ENCODE measurements at places on chromosomes 16 and 17.

DNA sequence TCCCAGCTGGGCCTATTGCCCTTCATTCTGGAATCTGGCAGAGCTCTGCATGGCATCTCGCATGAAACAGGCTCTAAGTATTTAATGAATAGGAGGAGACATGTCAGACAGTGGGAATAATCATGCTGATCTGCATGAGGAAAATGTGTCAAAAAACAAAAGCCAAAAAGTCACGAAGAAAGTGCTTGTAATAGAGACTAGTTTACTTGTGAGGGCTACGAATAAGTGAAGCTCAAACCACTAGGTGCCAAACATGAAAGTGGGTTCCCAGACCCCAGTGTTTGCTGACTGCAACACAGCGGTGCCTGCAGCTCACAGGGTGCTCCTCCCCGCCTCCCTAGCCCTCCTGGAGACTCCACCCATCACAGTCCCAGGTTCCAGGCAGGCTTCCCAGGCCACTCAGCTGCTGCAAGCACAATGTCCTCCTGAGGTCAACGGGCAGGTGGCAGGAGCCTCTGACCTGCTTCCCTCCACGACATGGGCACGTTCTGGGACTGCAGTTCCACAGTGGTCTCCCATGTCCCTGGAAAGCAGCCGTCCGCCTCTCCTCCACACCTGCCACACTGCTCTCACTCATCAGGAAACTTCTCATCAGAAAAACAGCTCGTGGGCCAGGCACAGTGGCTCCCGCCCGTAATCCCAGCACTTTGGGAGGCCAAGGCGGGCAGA is 96.5 kb downstream of the ANKRD11 start:
- no peak for DNase-seq

GRCh38 chr16:90019543-90020259 is 445 bp upstream of the DBNDD1 start:
- DNase-seq = no peak

DNA sequence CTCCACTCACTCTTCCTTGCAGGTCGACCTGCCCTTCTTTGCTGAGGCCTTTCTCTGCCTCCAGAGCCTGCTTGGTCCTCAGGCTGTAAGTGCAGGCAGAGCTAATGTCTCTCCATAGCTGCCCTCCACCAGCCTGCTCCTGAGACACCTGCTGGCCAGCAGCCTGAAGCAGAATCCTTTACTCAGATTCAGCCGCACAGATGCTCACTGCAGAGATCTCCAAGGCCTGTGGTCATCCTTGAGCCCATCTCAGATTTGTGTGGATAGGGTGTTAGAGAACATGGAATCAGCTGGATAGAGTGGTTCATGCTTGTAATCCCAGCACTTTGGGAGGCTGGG is 11.5 kb downstream of the DEXI start:
- DNase-seq = no peak

DNA sequence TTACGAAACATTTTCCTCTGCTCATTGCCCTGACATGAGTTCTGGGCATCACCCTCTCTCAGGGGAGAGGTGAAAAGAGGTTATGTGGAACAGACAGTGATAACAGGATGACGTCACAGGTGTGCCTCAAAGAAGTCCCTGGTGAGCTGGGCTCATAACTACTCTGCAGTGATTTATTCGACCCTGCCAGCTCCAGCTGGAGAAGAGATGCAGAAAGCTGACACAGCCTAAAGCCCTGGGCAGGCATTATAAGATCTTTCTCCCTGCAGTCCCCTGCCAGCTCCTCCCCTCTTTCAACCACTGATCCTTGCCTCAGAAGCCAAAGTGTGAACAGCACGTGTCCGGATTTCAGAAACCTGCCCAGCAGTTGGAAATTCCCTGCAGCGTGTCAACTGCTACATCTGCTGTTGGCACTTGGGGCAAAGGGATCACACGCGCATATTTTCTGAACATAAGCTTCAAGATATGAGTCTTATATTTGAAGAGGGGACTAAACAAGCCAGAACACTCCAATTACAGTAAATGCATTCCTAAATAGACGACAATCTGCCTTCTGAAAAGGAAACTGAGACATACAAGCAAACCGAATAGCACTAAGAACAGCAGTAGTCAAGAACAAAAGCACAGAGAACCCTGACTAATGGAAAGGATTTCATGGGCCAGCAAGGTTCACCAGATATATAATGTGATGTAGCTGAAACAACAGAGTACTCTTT is 80.5 kb downstream of the SMG6 start:
- no peak for DNase-seq

DNA sequence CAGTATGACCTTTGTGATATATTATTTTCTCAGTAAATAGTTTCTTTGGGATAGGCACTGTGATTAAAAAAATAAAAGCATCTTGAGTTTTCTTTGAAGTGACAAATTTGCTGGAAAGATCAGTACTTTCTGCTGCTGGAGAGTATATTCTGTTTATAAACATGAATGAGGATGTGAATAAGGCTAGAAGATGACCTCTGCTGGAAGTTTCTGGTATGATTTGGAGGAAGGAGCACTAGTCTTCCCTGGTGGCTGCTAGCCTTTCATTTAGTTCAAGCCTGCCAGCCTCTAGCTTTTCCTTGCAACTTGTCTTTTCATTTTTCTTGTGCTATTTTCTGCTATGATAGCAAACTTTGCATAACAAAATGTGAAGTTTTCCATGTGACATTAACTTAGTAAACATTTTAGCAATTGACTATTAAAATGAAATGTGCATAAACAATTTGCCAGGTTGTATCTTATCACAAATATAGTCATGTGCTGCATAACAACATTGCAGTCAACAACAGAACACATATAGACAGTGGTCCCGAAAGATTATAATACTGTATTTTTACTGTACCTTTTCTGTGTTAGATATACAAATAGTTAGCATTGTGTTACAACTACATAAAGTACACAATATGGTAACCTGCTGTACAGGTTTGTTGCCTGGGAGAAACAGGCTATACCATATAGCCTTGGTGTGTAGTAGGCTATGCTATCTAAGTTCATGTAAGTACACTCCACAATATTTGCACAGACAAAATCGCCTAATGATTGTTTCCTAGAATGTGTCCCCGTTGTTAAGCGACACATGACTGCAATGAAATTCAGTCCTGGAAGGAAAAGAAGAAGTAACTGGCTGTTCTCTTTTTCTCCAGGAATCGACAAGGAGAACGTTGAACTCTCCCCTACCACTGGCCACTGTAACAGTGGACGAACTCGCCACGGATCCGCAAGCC is 18.1 kb upstream of the RAB11FIP4 start:
- peak; percentile 32 for DNase-seq
